ENCODE measurements at places on chromosomes 16 and 17.

GRCh38 chr16:89256651-89257254, 39.2 kb downstream of the ZNF778 start:
- DNase-seq: no peak

DNA sequence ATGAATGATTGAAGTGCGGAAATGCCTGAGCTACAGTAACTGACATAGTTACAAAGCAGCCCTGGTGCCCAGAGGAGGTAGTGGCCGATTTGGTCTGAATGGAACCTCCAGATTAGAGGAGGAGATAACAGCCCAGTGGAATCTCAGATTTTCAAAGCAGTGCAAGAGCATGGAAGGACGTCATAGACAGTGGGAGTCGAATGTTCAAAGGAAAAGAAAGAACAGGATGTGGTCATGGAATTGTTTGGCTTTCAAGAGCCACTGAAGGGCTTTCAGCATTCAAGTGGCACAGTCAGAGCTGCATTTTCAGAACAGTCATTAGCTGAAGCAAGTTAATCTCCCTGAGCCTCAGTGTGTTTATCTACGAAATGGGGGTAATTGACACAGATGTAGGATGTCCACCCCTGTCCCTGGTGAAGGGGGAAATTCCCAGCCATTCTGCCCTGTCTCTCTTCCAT, 104.6 kb upstream of the CACNG3 start:
- DNase-seq: no peak

- no peak for DNase-seq
Observed at GRCh38 chr16:69859105-69859989, 91.8 kb upstream of the CLEC18A start.

- DNase-seq: no peak
Observed at GRCh38 chr16:56284521-56284920, 93.2 kb downstream of the GNAO1 start.

DNA sequence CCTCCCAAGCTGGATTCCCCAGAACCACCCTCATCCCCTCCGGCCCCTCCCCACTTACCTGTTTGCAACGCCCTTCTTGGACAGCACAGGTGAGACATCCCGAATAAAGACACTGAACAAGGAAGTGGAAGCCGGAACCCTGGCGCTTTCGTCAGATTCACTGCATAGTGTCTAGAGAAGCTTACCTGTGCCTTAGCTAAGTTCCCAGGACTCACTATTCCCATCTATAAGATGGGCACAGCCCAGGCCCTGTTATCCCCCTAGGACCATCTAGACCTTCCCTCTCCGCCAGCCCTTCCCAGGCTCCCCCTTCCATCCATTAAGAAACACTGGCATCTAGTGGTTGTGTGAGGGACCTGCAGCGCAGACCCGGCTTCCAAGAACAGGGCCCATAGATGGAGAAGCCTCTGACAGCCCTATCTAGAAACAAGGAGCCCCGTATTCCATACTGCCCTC, 26.9 kb upstream of the RPL38 start:
- no peak for DNase-seq

DNA sequence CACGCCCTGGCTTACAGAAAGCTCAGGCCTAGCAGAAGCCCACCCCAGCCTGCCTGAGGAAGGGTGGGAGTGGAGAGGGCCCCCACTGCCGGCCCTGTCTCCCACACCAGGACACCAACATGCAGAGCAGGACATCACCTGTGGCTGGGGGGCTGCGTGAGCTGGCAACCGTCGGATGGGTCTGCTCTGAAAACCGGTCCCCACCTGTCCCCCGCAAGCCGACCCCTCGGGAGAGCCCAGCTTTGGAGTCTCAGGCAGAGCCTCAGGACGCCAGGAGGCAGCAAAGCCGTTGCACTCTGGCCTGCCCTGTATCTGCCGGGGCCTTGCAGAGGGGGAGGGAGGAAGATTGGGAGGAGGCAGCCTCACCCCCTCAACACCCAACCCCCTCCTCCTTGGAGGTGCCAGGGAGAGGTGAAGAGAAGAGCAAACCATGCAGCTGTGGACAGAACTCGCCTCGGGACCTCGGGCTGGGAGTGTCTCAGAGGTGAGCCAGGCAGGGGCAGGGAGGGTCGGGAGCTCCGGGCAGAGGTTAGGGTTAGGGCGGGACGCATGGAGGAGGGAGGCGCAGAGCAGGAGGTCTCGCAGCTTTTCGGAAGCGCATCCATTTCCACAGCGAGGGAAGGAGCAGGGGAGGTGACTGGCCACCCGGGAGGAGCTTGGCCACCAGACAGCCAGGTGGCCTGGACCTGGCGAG, 30.4 kb upstream of the ZC3H18 start:
- DNase-seq: no peak

- no peak for DNase-seq
Observed at GRCh38 chr16:14566599-14566998, 63.5 kb downstream of the PARN start.

GRCh38 chr16:30005341-30006094, 5.3 kb downstream of the DOC2A start:
- no peak for DNase-seq

DNA sequence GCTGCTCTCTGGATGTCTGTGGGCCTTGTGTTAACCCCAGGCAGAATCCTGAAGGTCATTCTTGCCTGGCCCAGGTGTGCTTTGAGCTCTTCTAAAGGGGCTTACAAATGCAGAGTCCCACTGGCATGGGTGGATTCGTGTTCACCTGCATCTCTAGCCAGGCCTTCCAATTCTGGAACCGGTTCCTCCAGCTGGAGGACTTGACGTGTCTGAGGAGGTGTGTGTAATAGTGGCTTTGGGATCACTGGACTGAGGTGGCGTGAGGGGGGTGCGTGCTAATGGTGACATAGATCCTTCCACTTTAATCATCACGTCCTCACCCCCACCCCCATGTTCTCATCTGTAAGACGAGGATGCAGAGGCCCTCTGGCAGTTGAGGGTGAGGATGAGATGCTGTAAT, 4.8 kb downstream of the GSE1 start:
- no peak for DNase-seq

DNA sequence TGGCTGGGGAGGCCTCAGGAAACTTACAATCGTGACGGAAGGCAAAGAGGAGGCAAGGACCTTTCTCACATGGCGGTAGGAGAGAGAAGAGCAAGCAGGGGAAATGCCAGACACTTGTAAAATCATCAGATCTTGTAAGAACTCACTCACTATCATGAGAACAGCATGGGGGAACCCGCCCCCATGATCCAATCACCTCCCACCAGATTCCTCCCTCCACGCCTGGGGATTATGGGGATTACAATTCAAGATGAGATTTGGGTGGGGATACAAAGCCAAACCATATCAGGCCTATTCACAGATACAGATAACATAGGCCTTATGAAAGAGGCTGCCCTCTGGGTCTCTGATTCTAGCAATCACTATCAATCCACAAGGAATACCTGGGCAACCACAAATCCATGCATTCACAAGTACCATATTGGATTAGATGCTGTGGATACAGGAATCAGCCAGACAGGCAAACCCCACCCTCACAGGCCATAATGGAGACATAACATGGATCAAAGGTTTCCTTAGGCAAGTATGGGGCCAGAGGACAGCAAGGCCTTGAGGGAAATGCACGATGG, 284.9 kb downstream of the SOX9 start:
- DNase-seq: no peak

DNA sequence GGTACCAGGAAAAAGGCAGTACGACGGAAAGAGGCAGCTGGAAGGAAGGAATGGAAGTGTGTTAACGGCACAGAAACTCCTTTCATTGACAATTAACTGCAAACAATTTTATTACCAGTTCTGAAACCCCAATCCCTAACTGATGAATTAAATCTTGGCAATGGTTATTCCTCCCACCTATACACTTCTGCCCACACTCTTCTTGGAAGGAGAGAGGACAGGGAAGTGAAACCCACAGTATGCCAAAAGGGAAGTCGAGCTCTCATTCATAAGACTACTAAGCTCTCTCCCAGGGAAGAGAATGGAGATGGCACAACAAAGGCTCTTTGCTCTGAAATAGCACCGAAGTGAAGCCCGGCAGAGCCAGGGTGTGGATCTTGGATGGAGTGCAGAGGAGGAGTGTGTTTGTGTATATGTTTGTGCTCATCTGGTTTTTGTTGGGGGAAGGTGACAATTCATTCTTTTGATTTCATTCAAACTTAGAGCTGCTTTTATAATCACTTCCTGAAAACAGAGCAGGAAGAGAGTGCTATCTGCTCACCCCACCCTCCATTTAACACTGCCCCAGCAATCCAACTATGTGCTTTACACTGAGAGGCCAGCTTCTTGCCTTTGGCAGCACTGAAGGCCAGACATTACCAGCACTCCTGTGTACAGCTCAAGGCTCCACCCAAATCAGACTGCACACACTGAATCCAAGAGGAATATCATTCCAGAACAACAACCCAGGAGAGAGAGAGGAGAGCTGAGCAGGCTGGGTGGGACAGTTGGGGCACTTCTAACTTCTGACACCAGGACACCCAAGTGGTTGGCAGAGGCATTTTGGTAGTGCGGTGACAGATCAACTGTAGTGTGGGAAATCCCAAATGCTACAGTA, 68.7 kb downstream of the HIC1 start:
- DNase-seq: peak; percentile 7

DNA sequence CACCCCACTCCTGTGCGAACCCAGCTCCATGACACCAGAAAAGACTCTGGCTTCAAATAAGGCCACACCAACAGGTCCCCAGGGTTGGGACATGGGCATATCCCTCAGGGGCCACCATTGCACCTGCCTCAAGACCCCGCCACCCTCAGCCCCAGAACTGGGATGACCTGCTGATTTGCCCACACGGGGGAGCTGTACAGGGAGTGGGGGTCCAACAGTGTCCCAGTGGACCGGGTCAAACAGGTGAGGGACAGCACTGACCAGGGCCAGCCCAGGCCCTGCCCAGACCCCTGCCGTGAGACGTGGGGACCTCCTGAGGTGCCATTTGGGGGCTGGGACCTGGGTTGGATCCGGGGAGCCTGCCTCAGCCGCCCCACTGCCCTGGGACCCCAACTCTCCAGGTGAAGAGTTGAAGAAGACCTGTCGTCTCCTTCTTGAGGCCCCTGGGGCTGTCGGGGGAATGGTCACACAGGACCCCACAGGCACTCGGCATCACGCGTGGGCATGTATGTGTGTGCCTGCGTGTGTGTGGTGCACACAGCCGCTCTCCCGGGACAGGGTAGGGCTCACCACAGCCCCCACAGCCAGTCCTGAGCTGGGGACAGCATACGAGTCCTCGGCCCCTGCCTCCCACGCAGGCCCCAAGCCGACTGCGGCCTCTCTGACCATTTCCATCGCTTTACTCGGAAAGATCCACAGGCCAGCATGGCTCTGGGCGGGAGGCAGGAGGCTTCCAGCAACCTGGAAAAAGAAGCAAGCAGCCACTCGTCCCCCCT, 34.2 kb upstream of the ZNF469 start:
- no peak for DNase-seq

- DNase-seq: no peak
Observed at GRCh38 chr17:62653826-62654761, 26.6 kb downstream of the MRC2 start.

DNA sequence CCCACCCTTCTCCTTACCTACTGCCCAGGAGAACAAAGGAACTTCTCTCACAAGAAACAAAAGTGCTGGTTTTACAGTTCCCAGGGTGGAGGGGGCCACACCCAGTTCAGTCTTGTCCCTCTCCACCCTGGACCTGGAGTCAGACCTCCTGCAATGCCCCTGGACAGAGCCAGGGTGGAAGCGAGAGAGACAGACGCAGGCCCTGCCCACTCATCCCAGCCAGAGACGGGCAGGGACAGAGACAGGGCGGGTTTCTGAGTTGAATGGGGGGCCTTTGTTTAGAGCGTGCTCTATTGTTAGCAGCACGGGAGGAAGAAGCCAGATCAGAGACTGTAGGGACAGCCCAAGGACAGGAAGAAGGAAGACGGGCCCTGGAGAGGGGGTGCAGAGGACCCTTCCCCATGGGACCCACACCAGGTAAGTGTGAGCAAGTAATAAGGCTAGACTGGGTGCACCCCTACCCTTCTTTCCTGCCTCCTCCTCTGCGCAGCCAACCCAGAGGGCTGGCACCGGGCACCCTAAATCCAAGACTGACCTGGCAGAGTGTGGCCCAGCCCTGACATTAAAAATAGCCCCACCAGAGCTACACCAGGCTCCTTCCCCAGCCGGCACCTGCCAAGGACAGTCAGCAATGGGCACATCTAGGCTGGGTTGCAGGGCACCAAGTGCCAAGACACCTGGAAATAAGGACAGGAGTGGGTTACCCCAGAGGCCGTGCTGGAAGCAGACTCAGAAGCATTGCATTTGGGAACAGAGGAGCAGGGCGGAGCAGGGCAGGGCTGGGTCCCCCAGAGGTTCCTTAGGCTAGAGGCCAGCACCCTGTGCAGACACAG, 10.9 kb downstream of the JUP start:
- DNase-seq: no peak

DNA sequence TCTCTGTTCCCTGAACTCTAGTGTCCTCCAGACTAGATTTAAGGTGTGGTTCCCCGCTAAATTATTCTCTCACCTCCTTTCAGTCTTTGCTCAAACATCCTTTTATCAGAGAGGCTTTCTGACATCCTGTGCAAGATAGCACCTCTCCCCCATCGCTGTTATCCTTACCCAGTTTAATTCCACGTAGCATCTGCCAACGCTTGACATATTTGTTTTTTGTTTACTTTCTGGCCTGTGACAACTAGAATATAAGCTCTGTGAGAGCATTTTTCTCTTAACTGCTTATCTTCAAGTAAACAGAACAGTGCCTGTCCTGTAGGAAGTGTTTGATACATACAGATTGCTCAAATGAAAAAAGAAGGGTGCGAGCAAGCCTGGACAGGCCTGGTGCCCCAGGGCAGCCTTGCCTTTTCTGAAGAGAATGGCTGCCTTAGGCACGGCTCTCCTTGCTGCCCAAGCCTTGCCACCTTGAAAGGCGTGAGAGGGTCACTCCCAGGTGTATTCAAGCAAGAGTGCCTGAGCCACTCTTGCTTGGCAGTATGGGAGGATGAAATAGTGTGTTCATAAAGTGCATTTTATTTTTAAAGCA, 9.7 kb downstream of the DYNLL2 start:
- DNase-seq: no peak

DNA sequence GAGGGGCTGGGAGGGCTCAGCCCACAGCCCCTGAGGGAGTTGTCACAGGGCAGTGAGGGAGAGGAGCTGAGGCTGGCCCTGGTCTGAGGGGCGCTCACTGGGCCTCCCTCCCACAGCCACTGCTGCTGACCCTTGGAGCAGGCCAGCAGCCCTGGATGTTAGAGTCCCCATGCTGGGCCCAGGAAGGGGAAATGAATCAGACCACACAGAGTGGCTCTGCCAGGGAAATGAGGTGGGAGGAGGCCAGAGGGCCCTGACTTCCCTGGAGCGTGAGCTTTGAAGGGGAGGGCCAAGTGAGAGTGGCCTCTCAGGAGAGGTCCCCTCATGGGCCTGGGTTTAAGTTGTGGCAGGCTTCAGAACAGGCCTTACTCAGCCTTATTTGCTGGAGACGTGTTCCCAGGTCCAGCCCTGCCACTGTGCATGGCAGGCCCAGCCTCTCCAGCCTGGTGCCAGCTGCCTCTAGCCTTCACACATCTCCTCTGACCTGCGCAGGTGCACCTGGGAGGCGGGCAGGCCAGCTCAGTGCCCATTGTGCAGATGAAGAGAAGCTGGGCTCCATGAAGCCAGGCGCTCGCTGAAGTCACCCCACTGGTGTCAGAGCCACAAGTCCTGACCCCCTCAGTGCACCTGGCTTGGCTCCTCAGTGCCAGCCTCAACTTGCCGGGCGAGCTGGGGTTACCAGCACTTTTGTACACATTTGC, 15.4 kb downstream of the GPT2 start:
- DNase-seq: no peak
